ENCODE measurements at places on chromosomes 2 and 18.
A peak's percentile ranks its signal among the peaks of the same experiment; 100 is the strongest.

DNA sequence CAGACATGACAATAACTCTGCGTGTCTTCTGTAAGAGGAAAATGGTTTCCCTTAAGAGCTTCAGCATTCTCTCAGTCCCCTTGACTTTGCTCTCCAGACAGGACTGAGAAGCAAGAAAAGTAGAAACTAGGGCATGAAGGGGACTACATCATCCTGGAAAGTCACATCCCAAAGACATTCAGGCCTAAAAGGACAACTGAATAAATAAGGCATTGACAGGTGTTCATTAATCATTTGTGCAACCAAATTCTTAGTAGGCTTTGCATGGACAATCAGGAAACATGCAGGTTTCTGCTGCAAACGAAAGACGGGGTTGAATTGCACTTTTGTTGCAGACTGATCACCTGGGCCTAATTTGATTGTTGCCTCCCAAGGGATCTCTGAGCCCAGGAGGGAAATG is 1.2 kb upstream of the SGPP2 start:
- no peak for DNase-seq

GRCh38 chr2:222038067-222038802 is 260.6 kb downstream of the PAX3 start:
- no peak for DNase-seq

DNA sequence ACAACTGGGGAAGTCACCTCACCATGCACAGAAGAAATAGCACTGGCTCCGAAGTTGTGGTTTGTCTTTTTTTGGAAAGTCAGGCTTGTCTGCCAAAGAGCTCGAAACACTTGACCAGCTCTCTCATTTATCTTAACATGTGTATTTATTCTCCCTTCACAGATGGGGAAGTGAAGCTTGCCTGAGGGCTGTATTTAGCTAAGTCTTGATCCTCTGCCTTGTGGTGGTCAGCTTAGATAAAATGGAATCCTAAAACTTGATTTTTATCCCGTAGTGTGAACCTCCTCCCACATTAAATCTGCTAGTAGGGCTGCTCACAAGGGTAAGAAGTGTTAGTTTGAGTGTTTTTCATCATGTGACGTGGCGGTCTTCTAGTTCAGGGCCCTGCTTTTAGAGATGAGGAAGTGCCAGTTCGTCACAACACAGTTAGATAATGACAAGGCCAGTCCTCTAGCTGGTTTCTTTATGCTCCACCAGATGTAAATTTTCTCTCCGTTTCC is 89.7 kb downstream of the TMEM247 start:
- DNase-seq = peak; percentile 89

DNA sequence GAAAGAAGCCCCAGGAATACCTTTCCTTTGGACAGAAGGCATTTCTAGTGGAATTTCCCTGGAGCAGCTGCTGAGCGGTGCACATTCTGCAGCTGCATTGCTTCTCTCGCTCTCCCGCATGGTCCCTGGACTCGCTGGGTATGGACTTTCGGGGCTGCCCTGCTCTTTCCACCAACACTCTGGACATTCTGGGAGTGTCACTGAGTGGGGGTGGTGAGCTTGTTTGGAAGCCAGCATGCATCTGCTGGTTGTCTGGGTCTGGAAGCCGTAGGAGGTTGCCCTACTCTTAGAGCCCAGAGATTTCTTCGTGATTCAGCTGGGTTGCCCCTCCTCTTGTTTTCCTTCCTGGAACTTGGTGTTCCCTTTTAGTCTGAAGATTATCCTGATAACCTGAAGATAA is 52.6 kb downstream of the TWIST2 start:
- no peak for DNase-seq

GRCh38 chr2:109513749-109514588 is 99.8 kb downstream of the SEPTIN10 start:
- DNase-seq = peak; percentile 96

DNA sequence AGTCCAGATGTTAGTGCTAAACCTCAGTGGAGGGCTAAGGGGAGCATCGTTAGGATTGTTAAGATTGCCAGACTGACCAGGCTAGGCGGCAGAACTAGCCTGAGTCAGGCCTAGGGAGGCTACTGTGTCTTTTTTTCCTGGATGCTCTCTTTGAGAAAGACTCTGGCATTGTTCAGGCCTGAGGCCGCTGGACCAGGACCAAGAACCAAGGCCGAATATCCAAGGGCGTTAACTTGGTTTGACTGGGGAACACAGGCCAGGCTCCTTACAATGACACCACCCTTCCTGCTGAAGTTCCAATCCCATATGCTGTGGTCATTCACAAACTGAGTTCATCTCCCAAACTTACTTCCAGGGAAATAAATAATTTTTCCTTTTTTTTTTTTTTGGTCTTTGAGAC is 10.6 kb downstream of the HTRA2 start:
- DNase-seq = no peak

DNA sequence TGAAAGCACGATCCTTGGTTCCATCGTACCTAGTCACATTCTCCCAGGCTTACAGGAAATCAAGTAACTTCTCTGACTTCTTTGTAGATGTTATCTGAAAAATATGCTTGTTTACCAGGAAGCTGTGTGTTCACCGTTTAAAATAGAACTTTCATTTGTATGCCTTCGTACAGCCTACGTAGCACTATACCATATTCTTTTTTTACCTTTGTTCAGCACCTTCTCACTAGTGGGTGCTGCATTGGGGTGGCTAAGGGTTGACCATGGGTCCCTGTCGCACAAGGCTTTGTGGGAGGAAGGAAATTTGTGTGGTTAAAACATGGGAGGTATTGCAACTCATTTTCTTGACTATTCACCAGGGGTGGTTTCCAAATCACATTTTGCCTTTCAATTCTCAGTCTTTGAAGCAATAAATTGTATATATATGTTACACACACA is 16.6 kb downstream of the MALT1 start:
- DNase-seq = peak; percentile 85

Data from GM12865 (cell line).